ENCODE measurements at places on chromosomes 4 and X. TPM values are rescaled to one million over a fixed set of nuclear protein-coding genes. Genes with fewer than 3 reads are reported as not detected.

- DNase-seq = no peak
These were observed 64.9 kb downstream of the CD99L2 start for GRCh38 chrX:150833454-150834056.

DNA sequence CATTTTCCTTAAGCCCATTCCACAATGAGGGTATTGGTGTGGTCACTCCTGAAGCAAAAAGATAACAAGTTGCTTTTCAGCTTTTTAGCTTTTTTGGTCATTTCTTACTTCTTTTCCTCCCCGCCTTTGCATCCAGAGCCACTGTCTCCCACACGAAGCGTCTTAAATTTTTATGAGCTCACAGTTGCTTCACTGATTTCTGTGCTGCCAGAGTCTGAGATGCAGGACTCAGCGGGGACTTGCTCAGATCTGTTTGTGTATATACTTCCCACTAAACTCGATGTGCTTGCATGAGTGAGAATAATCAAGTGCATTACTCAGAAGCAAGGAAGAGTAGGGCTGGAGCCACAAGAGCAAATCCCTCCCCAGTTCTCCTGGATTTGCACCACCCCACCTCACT lies 80.2 kb upstream of the FHL1 start:
- no peak for DNase-seq

- no peak for DNase-seq
These were observed 20.4 kb downstream of the WDR13 start for GRCh38 chrX:48617542-48618340.

DNA sequence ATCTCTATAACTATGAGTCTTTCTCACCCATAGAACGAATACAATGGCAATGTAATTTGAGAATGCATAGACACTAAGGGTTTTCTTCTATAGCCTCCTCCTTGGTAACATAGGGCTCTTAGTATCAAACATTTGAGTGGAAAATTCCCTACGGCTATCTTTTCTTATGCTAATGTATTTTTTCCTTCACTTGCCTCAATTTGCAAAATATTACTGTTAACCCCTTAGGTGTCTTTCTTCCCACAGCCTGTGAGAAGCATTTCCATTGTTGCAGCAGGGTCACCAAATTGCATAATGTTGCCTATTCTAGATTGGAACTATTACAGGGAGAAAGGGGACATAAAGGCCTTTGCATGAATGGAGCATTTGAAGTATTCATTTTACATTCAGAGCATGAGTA lies 140.5 kb upstream of the RAPGEF2 start:
- DNase-seq = no peak

DNA sequence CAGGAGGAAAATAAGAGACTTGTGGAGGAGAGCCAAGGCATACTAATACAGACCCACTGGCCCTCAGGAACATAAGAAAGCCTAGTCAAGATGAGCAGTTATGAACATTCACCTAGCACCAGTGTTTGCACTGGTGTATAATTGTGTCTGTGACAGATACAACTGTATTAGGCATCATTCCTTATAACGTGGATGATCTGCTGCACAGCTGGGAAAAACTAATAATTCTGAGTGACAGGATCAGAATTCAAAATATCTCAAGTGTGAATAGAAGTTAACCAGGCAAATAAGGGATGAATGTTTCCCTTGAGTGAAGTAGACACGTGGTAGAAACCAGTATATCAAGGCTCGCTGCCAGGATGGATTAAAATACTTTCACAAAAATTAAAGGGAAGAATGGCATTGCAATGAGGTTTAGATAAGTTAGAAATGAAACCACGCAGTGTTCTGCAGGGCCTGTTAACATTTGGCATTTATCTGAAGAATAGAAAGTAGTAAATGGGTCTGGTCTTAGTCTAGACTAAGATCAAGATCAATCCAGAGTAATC lies 325.9 kb downstream of the EPHA5 start:
- no peak for DNase-seq

- DNase-seq = no peak
These were observed 323.9 kb upstream of the CASK start for GRCh38 chrX:42247241-42247640.

PFKFB1 gene
- 0.25 TPM for total RNA-seq

GNRHR gene
- total RNA-seq = not detected

- no peak for DNase-seq
These were observed 110.3 kb upstream of the KIT start for GRCh38 chr4:54547299-54548097.

DNA sequence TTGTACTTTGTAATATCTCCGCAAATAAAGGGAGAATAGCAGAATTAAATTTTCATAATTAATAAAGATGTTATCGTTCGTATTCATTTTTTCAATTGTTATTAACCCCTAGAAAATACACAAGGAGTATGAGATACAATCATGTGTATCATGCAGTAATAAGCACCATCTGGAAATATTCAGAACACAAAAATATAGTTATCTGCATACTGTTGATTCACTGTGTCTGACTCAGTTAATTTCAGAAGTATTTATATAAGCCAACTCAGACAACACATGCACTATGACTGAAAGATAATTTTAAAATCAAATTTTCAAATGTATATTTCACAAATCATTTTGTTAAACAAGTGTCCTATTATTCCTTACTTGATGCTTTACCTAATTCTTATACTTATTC lies 1954.8 kb downstream of the ARAP2 start:
- no peak for DNase-seq

All from CD8-positive, alpha-beta T cell (primary cell).